ENCODE measurements at places on chromosomes 3 and 15.

- DNase-seq, result no peak
Observed at GRCh38 chr15:29018120-29018805, 132.5 kb downstream of the APBA2 start.

GRCh38 chr3:191051037-191051436 is 148.0 kb upstream of the OSTN start:
- DNase-seq, result no peak

GRCh38 chr15:49412797-49413196 is 10.2 kb upstream of the FGF7 start:
- DNase-seq, result no peak

DNA sequence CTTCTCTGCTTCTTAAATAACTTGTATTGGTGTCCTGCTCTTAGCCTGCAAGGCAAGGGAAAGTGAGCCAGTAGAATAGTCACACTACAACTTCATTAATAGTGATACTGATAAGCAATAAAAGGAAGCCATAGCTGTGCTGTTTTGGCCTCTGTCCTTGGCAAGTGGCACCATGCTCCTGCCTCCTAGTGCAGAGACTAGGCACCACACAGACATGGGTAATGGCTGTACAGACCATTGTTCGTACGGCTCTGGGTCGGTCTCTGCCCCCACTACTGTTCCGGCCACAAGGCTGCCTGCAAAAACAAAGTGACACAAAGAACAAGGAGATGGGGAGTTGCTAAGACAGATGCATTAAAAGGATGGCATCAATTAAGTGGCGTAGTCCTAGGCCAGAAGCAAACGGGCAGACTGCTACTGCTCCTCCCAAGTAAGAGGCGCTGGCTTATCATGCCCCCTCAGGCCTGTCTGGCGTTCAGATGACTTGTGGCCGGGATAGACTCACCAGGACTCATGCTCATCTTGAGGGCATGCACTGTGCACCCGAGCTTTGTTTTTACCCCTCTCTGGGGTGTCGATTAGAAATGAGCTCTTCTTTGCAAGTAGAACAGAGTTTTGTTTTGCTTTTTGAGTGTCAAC is 75.6 kb downstream of the TRAK1 start:
- DNase-seq, result no peak

- DNase-seq, result no peak
Observed at GRCh38 chr15:73655724-73656123, 22.5 kb upstream of the NPTN start.

GRCh38 chr15:68333775-68334470 is 56.4 kb downstream of the FEM1B start:
- DNase-seq, result no peak

DNA sequence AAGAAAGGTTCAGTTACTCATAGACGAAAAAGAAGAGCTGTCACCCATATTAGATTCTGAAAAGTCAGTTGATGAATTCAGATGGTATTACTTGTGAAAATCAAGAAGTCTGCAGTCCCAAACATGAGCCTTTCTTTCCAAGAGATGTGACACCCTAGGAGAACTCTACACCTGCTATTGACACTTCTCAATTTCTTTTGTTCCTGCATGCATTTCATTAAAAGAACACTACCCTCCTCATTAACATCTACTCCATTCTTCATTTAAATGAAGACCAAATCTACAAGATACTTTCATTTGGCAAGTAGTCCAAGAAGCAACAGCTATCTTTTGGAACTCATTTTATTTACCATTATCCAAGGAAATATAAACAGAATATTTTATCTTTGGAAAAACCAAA is 6.6 kb downstream of the GABRB3 start:
- DNase-seq, result no peak

- DNase-seq, result no peak
Observed at GRCh38 chr3:157618075-157618760, 115.0 kb upstream of the VEPH1 start.

GRCh38 chr3:151206201-151206600 is 3.2 kb upstream of the GPR171 start:
- DNase-seq, result no peak

GRCh38 chr3:187243933-187244524 is 46.7 kb downstream of the RTP1 start:
- no peak for DNase-seq

DNA sequence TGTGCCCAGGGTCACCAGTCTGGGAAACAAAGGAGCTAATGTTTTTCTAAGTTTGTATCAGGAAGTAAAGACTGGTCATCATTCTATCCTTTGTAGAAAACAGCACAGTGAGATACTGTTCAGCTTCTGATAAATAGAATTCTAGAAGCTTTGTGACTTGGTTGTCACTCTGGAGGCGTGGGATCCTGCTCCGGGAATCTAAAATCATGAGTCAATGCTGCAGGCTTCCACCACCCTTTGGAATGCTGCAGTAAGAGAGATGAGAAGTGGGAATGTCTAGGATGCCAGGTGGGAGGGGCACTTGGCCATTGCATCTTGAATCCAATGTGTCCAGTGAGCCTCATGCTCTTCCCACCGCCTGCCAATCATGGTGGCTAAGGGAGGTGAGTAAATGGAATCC is 40.9 kb downstream of the SAMMSON start:
- DNase-seq, result no peak

DNA sequence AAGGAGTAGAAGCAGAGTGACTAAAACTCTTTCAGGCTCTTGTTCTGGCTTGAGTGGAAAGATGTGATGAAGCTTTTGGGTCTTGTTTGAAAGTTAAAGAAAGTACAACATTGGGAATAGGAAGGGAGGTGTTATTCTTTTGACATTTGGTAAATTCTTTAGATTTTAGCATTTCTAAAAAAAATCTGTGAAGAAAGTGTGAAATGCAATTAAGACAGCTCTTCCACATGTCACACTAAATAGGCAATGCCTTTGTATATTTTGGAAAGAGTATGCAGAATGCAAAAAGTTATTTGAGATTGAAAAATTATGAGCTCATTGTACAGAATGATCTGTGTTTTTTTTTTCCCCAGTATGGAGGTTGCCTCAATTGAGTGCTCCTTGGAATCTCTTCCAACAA is 532.2 kb upstream of the DPPA4 start:
- no peak for DNase-seq

- DNase-seq, result peak; percentile 12
Observed at GRCh38 chr15:99434506-99435112, 131.2 kb upstream of the MEF2A start.

All from activated T-cell treated with anti-CD3 and anti-CD28 coated beads, Interleukin-2, amount 50 U/mL, for 48 hours (primary cell).